GM18507 (cell line): ENCODE measurements at places on chromosomes 6 and 20.

GRCh38 chr20:60030471-60030870 is 72.2 kb downstream of the CDH26 start:
- DNase-seq: no peak

GRCh38 chr20:53829724-53830521 is 236.3 kb upstream of the ZNF217 start:
- no peak for DNase-seq

DNA sequence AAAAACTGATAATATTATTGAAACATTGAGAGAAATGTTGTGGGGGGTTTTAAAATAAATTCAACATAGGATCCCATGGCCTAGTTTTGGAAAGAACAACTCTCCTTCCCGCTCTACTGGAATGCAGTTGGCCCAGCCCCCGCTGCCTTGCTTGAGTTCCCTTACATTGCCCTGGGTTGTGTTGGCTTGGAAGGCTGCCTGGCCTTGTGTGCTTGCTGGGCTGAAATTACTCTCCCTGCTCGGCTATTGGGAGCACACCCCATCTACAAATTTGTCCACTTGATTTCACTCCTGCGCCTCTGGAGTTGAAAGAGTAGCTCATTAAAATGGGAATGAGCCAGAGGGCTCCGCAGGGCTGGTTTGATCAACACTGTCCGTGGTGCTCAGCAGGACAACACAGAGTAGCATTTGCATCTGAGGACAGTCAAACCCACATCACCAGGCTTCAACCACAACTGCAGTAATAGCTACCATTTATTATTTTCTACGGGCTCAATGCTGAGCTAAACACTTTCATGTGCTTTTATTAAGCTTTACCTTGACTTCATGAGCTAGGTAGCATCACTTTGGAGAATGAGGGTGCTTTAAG is 35.2 kb downstream of the DOK5 start:
- no peak for DNase-seq

GRCh38 chr6:77034161-77034560 is 429.1 kb downstream of the HTR1B start:
- no peak for DNase-seq

- no peak for DNase-seq
Measured at GRCh38 chr6:1324936-1325335, 13.0 kb downstream of the FOXQ1 start.

DNA sequence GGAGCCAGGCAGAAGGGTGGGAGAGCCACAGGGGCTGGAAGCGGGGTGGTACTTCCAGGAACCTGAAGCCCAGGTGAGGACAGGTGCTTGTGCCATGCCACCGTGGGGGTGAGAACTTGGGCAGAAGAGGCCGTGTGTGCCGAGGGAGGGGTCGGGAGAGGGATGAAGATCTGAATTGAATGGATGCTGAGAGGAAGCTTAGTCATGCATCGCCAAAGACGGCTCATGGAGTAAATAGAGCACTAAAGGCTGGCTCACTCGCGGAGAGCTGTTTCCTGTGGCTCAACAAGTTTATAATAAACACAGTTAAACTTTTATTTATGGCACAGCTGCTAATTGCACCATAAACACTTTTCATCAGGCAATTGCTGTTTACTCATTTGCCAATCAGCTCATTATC is 21.7 kb upstream of the MYT1 start:
- DNase-seq: no peak

- no peak for DNase-seq
Measured at GRCh38 chr20:20836836-20837235, 124.4 kb upstream of the RALGAPA2 start.

DNA sequence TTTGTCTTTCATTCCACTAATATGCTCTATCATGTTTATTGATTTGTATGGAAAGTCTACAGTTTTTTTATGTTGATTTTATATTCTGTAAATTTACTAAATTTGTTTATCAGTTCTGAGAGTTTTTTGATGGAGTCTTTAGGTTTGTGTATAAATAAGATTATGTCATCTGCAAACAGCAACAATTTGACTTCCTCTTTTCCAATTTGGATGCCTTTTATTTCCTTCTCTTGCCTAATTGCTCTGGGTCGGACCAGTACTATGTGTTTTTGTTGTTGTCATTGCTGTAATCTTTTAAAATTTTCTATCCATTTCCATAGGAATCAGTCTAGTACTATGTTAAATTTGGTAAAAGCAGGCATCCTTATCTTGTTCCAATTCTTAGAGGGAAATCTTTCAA is 31.5 kb upstream of the POLR1H start:
- DNase-seq: no peak

GRCh38 chr6:32152769-32153563 is 975 bp upstream of the PPT2 start:
- no peak for DNase-seq

- no peak for DNase-seq
Measured at GRCh38 chr6:151096255-151096612, 143.5 kb upstream of the AKAP12 start.

DNA sequence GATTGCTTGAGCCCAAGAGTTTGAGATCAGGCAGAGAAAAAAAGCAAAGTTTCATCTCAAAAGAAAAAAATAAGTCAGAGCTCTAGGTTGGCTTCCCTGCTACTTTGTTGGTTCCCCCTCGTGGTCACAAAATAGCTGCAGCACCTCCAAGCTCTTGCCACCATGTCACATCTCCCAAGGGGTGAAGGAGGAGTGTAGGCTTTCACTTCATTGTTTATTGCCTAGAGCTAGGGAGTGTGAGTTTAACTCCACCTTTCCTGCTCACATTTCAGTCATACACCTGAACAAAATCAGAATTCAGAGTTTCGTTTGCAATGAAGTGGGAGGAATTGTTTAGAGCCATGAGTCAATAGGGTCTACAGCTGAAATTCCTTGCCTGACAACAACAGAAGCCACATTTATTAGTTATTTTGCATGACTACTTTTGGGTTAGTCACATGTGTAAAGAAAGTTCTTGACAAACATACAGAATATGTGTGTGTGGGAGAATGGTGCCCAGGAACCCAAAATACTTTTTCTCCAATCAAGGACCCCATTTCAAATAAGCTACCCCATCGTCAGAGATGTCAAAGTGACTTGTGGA is 56.2 kb upstream of the UFL1 start:
- DNase-seq: no peak

DNA sequence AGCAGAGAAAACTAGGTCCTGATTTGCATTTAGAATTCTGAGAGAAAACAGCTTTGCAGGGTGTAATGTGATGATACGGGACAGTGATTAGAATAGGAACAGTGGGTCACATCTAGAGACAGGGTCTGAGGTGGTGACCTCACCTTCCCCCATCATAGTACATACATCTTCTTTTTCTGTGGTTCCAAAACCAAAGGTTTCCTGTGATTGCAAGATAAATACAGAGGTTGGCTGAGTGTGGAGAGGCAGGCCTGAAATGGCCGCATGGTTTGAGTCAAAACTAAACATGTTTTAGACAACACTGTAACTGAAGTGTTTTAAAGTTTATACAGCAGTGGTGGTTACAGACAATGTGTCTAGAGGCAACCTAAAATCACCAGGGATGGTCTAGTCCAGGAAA is 10.4 kb upstream of the NT5DC1 start:
- DNase-seq: no peak

GRCh38 chr6:169556758-169557548 is 144.9 kb downstream of the WDR27 start:
- peak; percentile 29 for DNase-seq

DNA sequence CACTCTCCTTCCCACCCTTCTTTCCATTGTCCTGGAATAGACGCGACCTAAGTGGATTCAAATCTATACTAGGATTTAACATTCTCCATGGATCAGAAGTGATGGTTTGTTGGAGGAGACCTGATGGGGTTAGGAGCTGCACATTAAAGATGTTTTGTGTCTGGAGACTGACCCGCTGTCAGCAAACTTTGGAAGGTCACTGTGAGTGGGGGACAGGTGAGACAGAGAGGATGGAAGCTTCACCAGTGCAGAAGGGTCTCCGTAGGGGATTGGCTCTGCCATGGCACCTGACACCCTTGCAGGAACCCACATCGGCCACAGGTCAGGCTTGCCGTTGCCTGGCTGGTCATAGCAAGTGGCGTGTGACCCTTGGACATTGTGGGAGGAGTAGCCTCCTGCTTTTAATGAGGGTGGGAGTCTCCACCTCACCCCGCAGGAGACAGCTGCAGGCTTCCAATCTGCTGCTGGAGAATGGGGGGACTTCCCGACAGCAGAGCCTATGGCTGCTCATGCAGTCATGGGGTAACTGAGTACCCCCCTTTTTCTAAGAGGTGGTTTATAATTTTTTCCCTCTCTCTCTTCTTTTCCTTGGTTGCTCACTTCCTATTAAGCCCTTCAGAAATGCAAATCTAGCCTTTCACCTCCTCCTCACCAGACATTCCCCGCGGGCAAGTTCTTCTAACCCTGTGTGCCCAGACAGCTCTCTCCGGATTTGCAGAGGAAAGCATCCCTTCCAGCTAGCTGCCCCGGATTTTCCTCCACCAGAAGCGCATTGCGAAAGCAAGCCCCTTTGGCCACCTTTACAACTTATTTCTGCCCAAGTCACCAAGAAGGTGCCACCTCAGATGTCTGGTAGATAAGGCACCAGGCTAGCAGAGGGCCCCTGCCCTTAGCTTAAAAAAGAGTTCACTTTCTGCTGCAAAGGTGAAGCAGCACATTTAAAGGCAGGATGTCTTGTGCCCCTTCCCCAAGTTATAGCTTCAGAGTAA is 53.5 kb downstream of the DACT2 start:
- no peak for DNase-seq

DNA sequence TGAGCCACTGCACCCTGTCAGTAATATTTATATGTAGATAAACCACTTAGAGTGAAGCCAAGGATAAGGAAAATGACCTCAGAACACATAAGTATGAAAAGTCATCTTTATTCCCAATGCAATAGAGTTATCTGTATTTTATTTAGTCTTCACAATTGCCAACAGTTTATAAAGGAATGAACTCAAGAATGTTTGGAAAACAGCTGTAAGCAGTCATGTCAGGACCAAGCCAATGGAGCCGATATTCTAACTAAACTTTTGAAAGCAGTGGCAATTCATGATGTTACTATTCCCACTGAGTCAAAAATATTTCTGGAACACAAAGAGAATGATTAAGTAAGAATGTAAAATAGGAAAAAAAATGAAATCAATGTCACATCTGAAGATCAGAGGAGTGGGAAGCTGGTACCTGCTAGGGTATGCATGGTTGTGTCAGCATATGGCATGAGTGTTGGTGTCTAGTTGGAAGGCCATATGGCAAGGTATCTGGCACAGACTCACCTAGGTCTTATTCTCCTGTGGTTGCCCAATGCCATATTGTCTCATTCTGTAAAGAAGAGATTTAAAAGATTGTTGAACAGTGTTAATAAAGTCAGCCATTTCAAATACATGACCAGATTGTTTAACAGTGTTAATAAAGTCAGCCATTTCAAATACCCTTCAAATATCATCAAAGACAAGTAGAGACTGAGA is 118.2 kb downstream of the ADAT2 start:
- DNase-seq: no peak

DNA sequence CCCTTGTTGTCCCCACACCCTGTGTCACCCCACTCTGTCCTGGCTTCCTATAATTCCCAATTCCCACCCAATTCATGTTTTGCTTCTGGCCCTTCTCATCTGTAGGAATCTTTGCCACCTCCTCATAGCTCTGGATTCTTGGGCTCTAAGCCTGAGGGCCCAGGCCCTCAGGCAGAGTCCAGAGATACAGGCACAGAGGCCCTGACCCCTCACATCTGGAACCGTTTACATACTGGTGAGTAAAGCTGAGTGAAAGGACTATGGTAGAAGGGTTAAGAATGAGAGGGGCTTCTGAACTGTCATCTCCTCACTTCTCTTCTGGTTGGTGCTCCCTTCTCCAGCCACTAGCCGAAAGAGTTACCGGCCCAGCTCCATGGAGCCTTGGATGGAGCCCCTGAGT is 13.6 kb downstream of the PRRC2A start:
- no peak for DNase-seq

DNA sequence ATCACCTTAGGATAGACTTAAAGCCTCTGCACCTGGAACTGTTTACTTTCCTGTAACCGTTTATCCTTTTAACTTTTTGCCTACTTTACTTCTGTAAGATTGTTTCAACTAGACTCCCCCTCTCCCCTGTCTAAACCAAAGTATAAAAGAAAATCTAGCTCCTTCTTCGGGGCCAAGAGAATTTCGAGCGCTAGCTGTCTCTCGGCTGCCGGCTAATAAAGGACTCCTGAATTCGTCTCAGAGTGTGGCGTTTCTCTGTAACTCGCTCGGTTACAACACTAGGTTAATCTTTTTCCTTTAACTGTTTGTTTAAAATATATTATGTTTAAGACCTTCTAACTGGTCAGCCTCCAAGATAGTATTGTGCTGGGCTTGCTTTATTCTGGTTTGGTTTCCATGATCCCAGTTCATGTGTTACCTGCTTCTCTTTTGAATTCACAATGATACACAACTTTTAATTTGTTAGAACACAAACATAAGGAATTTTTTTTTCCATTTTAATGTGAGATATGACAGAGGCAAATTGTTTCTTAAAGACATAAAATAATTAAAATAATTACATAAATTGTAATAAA is 8.7 kb upstream of the NQO2 start:
- DNase-seq: no peak

DNA sequence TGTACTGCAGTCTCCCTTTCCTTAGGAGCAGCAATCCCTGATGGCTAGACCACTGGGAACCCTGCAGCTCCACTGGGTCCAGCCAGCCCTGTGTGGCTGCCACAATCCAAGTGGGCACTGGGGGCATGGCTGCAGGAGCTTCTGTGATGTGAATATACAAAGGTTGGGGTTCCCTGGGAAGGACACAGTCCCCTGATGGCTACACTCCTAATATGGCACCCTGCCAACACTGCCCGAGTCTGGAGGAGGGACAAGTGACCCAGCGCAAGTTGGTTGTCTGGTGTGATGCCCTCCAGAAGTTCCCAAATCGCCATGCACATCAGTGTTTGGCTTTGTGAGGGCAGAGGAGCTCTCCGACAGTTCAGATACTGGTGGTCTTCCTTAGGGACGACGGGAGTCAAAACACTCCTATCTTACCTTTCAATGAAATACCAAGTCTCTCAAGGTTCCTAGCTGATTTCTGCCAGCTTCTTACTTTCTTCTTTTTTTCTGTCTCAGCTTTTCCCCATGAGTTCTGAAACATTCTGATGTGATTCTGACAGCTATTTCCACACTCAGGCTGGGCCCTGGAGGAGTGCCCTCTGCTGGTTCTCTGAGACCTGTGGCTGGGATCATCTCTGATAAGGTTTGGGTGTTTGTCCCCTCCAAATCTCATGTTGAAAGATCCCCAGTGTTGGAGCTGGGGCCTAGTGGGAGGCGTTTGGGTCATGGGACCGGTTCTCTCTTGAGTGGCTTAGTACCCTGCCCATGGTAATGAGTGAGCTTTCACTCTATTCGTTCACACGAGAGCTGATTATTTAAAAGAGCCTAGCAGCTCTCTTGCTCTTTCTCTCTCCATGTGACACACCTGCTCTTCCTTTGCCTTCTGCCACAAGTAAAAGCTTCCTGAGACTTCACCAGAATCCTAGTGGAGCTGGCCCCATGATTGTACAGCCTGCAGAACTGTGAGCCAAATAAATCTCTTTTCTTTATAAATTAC is 15.5 kb upstream of the ZFP57 start:
- no peak for DNase-seq

GRCh38 chr6:151551223-151551857 is 57.5 kb downstream of the CCDC170 start:
- no peak for DNase-seq

- no peak for DNase-seq
Measured at GRCh38 chr20:21303872-21304586, 898 bp downstream of the XRN2 start.
